ENCODE measurements at places on chromosomes 4 and X.

- no peak for DNase-seq
Measured at GRCh38 chr4:97013711-97014110, 1129.6 kb downstream of the STPG2 start.

GRCh38 chr4:137345597-137345996 is 186.7 kb downstream of the PCDH18 start:
- DNase-seq, result no peak

- DNase-seq, result no peak
Measured at GRCh38 chr4:169984173-169984572, 42.0 kb downstream of the MFAP3L start.

DNA sequence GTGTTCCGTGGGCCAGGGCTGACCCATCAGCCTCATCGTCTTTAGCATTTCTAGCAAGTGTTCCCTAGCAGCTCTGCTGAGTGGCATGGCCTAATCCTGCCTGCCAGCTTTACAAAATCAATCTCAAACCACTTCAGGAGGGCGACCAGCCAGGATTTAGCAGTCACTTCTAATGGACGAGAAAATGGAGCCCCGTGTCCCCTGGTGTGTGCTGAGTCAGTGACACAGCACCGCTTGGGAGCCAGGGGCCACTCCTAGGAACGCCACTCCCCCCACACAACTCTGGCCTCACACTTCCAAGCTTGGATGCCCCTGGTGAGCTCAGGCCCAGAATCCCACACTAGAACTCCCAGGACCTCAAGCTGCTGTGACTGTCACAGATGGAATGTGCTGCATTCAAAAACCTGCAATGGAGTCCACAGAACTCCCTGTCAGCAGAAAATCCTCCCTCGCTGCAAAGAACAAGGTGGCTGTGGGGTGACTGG is 311.2 kb upstream of the GATB start:
- no peak for DNase-seq

GRCh38 chrX:74521961-74522751 is 92.3 kb downstream of the RLIM start:
- DNase-seq, result no peak

- no peak for DNase-seq
Measured at GRCh38 chr4:57148177-57148576, 38.0 kb upstream of the IGFBP7 start.

DNA sequence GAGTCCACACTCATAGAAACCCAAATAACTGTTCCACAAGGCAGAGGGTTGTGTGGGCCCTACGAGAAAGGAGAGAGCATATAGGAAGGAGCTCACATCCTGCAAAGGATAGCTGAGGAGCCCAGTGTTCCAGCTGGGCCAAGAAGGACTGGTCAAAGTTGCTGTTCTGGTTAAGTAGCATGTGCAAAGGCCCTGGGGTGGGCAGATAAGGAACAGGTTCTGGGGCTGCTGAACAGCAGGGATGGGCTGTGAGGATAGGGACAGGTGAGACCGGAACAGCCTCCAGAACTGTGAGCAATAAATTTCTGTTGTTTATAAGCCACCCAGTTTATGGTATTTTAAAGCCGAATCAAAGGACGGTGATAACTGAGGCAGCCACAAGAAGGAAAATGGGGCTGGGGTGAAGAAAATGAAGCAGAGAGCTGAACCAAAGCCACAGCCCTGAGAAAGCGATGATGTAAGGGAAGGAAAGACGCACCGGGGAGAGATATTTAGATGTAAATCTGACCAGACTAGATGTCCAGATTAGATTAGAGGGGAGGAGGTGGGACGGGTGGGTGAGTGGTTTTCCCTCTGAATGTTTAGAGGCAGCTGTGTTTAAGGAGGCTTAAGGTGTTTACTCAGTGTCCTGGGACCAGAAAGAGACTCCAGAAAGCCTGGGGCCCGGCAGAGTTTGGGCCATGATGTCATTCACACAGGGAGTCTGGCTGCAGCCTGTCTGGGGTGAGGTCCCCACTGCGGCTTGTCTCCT is 180.8 kb upstream of the BCOR start:
- DNase-seq, result peak; percentile 63

DNA sequence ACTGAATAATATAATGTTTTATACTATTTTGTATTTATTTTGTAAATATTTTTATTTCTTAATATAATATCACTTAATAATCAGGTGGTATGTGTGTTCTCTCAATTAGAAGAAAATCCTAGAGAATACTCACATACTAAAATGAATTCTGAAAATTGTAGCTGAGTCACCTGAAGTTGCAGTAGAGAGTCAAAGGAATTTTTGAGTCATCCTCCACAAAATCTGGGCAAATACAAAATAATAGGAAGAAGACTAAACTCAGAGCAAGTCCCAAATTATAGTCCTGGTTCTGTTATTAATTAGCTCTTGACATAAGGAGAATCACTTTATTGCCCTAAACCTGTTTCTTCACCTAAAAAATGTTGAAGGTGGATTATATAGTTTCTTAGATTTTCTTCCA is 57.8 kb downstream of the SPATA4 start:
- DNase-seq, result no peak

DNA sequence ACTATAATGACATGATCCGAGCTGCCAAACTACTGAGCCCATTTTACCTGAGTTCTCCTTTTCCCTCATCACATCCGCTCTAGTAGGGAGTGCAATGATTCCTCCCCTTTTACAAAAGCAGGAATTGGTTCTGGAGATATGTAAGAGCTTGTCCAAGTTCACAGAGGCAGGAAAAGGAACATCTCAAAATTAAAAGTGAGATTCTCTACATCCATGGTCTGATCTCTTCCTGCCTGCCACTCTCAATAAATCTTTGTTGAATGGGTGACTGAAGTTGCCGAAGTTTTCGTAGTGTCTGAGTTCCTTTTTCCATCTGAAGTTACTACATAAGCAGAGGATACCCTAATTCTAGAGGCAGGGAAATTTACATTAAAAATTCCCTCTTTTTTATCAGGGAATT is at the start of gene FGFBP1:
TSS of gene FGFBP1 (minus strand) at position 101 of the 400 bp plus-strand sequence. CDS start 2,108 bp downstream, outside the sequence.
- DNase-seq, result no peak

DNA sequence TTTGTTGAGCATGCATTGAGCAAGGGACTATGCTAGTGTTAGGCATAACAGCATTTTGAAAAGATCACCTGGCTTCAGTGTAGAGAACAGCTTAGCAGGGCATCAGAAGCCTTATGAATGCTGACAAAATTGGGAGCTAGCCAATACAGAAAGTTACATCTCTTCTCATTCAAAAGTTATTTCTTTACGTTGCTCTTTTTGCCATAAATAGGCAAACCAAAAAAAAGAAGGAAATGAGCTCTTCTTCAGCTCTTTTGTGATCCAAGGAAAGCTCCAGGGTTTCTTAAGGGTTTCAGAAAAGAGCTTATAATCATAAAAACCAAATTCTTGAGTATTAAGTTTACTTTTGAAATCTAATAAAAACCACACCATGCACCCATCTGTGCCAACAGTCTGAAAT is 35.2 kb upstream of the LNX1 start:
- DNase-seq, result no peak

DNA sequence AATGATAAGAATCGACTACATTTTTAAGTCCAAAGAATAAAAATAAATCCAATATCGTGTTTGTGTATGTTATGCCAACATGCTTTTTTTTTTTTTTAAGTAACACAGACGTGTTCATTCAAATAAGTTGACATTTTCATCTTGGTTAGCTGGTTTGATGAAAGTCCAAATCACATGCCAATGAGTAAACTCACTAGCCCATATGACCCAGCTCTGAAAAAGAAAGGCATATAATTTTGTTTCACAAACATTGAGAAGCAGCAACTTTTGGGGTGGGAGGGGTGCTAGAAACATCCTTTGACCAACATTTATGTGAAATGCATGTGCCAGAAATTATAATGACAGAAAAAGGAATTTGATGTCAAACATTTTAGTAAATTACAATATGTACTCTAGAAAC is 61.6 kb upstream of the SPP1 start:
- DNase-seq, result no peak

DNA sequence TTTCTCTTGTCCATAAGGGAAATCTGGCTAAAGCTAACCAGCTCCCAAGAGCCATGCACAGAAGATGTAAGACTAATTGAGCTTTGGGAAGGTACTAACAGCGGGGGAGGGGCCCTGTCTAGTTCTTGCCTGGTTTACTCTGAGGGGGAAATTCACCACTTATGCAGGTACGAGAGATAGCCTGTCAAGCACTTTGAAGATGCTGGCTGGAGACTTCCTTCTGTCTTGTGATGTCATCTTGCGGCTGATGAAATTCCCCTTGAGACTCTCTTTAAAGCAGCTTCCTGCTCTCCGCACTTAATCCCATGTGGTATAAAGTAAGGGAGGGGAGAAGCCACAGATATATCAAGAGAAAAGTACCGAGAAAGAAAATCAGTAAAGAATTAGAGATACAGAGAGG is 345.3 kb downstream of the MAPK10 start:
- DNase-seq, result no peak

GRCh38 chrX:45801554-45801953 is 600.9 kb upstream of the DIPK2B start:
- no peak for DNase-seq

GRCh38 chr4:76953956-76954355 is 4.4 kb downstream of the SEPTIN11 start:
- no peak for DNase-seq

DNA sequence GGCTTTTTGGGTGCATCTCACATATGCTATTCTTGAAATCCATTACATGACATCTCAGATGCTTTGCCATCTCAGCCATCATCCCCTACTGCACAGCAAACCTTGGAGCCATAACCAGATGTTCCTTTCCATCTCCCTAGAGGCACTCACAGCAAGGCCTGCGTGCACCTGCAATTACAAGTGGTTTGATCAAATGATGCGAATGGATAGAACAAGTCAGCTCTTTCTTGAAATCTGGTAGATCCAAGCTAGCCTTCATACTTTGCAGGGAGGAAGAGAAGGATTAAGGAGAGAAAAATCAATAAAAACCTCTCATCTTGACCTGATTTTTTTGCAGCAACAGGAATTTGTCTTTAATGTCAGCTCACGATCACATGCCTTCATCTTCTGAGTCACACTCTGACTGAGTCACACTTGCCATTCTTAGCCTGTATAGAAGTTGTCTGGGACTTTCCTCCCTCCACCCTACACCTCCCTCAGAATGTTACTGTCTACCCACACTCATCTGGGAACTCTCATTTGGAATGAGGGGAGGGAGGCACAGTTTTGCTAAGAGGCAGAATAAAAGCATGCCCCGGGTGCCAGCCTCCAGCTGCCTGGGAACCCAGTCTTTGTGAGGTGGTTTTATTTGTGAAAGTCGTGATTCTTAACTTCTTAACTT is 11.9 kb upstream of the TRIML1 start:
- DNase-seq, result no peak

GRCh38 chrX:28659269-28659668 is 72.0 kb downstream of the IL1RAPL1 start:
- DNase-seq, result no peak

GRCh38 chrX:139112432-139112831 is 400.9 kb upstream of the FGF13 start:
- DNase-seq, result no peak

DNA sequence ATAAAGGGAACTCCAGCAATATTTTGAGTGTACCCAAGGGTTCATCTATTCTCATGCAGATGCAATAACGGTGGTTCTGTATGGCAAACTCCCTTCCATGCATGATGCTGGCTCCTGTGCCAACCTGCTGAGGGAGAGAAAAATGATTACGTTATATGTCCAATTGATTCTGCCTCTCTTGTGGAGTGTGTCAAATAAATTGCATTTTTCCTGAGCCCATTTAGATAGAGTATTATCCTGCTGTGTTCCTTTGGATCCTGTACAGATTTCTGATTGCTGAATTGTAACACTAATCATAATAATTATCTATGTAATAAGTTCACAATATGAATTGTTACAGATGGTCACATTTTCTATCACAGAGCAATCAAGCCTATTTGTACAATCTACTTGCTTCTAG is 821.7 kb downstream of the C4orf33 start:
- DNase-seq, result no peak

DNA sequence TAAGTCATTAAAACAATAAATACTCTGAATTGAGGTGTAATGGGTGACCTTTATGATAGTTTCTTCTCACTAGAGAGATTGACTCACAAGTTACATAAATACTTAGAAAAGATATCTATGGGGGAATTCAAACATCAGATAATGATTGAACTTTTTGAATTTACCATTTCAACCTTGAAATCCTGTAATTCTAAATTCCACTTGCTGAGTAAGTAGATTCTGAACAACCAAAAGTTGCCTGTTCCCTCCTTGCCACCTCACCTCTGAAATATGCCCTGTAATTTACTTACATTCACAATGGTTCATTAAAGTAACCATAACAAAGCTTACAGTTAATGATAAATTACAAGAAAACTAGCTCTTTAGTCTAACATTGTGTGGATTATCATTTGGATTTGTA is 43.3 kb upstream of the SLC39A8 start:
- no peak for DNase-seq

GRCh38 chr4:7845493-7846128 is 94.0 kb downstream of the AFAP1 start:
- DNase-seq, result no peak

GRCh38 chr4:128379860-128380259 is 92.2 kb upstream of the PGRMC2 start:
- DNase-seq, result no peak

- no peak for DNase-seq
Measured at GRCh38 chr4:86033171-86033570, 326.7 kb downstream of the MAPK10 start.

DNA sequence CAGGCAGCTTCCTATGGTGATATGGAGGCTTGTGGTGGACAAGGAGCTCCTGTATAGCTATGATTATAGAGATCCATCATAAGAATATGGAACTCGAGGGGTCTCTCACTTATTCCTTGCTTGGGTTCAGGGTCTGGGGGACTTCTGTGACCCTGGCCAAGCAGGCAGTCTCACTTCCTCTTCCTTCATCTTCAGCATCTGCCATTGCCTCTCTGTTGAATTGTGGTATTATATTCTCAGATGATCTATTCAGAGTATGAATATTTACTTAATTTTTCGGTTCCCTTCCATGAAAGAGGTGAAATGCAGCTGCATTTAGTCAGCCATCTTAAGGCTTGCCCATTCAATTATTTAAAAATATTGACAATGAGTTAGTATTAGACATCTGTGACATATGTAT is 292.9 kb downstream of the SPIN4 start:
- no peak for DNase-seq

GRCh38 chr4:13605330-13605729 is 22.2 kb downstream of the BOD1L1 start:
- DNase-seq, result no peak

GRCh38 chrX:22516893-22517292 is 244.2 kb downstream of the CBLL2 start:
- DNase-seq, result no peak

DNA sequence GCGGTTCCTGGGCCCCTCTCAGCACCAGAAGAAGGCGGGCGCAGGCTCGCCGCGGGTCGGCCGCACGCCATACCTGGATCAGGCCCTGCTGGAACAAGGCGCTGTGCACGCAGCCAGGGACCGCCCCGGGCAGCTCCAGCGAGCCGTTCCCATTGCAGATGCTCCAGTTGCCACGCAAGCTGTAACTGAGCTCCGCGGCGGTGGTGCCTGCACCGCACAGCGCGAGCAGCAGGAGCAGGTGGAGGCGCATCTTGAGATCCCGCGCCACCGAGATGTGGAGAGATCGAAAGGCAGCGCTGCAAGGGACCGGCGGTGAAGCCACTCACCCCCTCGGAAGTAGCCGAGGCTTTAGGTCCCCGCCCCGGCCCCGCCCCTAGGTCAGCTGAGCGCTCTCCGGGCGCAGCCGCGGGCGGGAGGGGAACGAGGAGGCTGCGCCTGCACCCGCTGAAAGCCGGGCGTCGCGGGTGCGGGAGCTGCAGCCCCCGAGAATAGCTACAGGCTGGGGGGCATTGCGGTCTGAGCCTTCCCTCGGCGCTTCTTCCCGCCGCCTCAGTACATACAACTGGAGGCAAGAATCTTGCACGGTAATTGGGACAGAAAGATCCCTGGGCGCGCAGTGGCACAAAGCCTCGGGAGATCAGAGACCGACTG is at the start of gene MANBA:
TSS of gene MANBA (minus strand) at position 324 of the 651 bp plus-strand sequence. CDS start at position 250, 74 bp downstream.
- peak; percentile 81 for DNase-seq

- DNase-seq, result no peak
Measured at GRCh38 chr4:132587626-132588025, 561.5 kb upstream of the PCDH10 start.
